Stimulated activated CD4-positive, alpha-beta T cell treated with anti-CD3 and anti-CD28 coated beads, Interleukin-1b, Interleukin-23, amount 100 ng/mL, for 4 hours (primary cell): ENCODE measurements at places on chromosomes 7 and 10.

GRCh38 chr7:51316262-51316665, 345 bp downstream of the COBL start:
- DNase-seq = no peak

DNA sequence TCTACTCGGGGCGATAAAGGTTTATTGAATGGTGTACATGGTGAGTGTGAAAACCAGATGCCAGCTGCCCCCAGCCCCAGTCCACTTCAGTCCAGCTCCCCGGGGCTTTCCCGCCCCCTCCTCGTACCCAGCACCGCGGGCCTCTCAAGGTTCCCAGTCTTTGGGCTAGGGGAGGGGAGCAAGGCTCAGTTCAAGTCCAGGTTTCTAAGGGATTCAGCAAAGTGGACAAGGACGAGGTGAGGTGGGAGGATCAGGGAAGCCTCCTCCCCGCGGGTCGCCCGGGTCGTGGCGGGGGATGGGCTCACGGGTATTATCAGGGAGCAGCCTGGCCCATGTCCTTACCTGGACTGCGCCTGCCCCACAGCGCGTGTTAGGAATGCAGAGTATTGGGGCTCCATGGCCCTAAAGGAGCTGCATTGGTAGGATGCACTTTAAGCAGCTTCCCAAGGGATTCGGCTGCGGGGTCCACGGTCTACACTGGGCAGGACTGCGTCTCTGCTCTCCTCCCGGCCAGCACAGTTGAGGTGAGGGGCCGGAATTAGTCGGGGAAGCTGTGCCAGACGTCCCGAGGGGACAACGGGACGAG, 541 bp upstream of the PFKFB3 start:
- peak; percentile 8 for DNase-seq

GRCh38 chr7:24721481-24722001, 35.7 kb downstream of the GSDME start:
- no peak for DNase-seq

GRCh38 chr10:132397671-132398565, 918 bp downstream of the PWWP2B start:
- no peak for DNase-seq

DNA sequence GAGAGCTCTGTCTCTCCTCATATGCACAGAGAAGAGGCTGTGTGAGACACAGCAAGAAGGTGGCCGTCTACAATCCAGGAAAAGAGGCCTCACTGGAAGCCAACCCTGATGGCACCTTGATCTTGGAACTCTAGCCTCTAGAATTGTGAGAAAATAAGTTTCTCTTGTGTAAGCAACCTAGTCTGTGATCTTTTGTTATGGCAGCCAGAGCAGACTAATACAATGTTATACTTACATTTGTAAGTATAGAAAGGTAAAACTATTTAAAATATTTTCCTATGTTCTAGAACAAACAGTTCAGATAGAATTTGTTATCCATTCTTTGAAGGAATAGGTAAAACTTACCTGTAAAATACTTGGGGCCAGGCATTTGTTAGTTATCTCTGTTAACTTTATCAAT, 53.3 kb downstream of the LRMDA start:
- DNase-seq = no peak

GRCh38 chr10:12984165-12984747, 17.3 kb downstream of the CCDC3 start:
- DNase-seq = no peak

- DNase-seq = no peak
Observed at GRCh38 chr7:4297165-4297917, 384.8 kb upstream of the FOXK1 start.

- DNase-seq = peak; percentile 21
Observed at GRCh38 chr10:14382022-14382421, 51.3 kb upstream of the FRMD4A start.
